CD4-positive, alpha-beta T cell treated with Interleukin-6 at 100 ng/mL for 8 hours (primary cell): ENCODE measurements at places on chromosomes 2 and 18.

GRCh38 chr2:85188852-85189251 lies 55.7 kb downstream of the TCF7L1 start:
- no peak for DNase-seq

GRCh38 chr18:79320216-79320850 lies 75.4 kb upstream of the NFATC1 start:
- DNase-seq, result no peak

GRCh38 chr2:54871457-54872107 lies 148.1 kb downstream of the EML6 start:
- no peak for DNase-seq

DNA sequence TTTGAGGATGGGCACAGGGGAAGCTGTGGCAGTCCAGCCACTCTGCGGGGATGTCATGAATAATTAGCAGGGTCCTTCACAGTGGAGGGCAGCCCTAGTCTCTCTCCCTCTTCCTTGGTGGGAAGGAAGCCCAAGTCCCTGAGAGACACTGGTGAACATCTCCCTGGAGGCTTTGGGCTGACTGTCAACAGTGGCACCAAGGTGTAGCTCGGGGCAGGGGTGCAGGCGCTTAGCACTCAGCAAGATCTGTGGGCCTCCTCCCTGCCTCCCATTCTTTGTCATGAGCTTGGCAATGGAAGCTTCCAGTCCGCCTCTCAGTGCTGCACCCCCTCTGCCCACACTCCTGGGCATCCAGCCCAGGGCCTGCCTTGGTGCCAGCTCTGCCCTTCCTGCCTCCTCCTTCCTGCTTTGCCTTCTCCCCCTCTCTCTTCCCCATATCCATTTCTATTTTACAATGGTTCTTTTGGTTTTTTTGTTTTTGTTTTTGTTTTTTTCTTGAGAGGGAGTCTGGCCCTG lies 59.4 kb downstream of the STEAP3 start:
- no peak for DNase-seq

DNA sequence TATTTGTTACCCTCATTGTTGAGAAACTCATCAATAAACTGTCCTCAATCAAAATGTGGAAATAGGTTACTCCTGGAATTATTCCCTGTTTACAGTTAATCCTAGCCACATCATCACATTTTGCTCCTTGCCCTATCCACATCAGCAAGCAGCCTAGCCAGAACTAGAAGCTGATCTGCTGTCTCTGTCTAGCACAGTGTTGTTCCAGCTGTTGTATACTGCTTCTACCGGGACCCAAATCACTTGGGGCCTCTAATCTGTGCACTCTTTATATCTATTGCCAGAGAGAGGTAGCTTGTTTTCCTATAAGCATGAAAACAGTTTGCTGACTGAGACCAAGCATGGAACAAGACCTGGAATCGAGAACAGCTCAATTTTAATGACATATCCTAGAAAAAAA lies 196.2 kb upstream of the SP5 start:
- DNase-seq, result no peak

GRCh38 chr2:176589287-176589686 lies 320.0 kb downstream of the MTX2 start:
- no peak for DNase-seq

- no peak for DNase-seq
Measured at GRCh38 chr18:50675043-50675442, 115.2 kb downstream of the MAPK4 start.

GRCh38 chr2:109611467-109612095 lies 2.2 kb downstream of the SEPTIN10 start:
- no peak for DNase-seq

- DNase-seq, result no peak
Measured at GRCh38 chr2:195662138-195662537, 5.1 kb downstream of the SLC39A10 start.

- DNase-seq, result no peak
Measured at GRCh38 chr2:142572346-142573132, 304.9 kb upstream of the KYNU start.

GRCh38 chr2:43039376-43040080 lies 186.9 kb downstream of the ZFP36L2 start:
- DNase-seq, result no peak

DNA sequence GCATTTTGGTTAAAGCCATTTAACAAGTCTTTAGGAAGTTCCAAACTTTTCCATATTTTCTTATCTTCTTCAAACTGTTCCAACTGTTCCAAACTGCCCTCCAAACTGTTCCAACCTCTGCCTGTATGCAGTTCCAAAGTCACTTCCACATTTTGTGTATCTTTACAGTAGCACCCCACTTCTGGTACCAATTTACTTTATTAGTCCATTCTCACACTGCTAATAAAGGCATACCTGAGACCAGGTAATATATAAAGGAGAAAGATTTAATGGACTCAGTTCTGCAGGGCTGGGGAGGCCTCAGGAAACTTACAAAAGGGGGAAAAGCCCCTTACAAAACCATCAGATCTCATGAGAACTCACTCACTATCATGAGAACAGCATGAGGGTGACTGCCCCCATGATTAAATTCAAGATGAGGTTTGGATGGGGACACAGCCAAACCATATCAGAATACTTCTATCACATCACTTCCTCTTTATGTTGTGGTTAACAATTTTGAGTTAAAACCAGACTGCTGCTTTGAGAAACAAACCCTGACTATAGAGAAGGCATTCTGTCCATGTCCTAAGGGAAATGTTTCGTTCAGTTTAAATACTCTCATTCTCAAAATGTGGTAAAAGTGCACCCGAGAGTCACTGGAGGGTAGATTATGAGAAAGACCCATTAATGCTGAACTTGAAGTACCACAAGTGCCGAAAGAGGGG lies 11.0 kb downstream of the IL18R1 start:
- peak; percentile 15 for DNase-seq

- no peak for DNase-seq
Measured at GRCh38 chr2:102159295-102159694, 16.7 kb downstream of the IL1R1 start.

DNA sequence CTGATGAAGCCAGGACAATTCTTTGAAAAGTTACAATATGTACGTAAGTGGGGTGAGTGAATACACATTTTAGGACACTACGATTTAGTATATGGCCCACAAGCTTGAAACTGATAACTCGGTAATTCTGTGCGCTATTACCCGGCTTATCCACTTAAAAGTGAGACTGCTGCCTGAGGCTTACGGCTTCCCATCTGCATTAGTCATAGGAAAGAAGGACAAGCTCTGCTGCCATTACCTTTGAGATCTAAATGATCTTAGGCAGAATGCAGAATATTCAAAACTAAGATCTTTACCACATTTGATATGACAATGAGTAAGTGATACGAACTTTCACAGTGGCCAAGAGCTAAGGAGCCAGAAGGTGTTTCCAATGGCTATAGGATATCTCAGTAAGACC lies 133.3 kb downstream of the GAREM1 start:
- DNase-seq, result no peak

- DNase-seq, result no peak
Measured at GRCh38 chr18:37487400-37487867, 78.2 kb downstream of the CELF4 start.

DNA sequence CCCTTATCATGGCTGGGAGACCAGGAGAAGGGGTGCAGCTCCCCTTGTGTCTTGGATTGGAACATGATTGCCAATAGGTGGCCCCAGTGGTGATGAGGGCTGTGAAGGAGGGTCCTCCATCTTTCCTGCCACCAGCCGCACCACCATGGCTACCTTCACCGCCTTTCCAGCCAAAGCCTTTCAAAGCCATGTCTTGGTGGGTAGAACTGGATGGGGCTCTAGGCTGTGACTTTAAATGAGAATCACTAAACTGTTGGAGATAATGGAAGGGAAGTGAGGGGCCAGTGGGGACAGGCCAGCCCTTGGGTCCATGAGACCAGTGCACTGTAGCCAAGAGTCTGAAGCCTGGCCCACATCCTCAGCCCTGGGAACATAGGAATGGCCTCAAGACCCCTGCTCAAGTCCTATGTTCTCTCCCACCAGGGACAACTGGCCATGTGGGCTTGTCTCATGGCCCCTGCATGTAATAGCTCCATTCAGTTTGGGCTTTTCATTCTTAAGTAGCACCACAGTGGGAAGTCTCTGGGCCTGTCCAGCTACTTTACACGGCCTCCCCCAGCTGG lies 345.7 kb downstream of the DYSF start:
- DNase-seq, result no peak

- no peak for DNase-seq
Measured at GRCh38 chr2:12857891-12858290, 141.2 kb downstream of the TRIB2 start.

DNA sequence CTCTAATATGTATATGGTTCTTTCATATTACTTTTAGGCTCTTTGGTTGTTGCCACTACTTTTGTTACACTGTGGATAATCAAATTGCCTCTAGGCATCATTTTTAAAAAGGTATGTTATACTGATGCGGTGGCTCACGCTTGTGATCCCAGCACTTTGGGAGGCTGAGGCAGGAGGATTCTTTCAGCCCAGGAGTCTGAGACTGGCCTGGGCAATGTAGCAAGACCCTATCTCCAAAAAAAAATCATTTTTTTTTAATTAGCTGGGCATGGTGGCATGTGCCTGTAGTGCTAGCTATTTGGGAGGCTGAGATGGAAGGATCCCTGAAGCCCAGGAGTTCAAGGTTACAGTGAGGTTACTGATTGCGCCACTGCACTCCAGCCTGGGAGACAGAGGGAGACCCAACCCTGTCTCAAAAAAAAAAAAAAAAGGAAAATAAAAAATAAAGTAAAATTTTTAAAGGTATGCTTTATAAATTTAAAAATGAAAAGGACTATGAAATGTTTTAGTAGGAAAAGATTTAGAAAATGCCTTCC lies 48.1 kb upstream of the DYNC2LI1 start:
- no peak for DNase-seq

DNA sequence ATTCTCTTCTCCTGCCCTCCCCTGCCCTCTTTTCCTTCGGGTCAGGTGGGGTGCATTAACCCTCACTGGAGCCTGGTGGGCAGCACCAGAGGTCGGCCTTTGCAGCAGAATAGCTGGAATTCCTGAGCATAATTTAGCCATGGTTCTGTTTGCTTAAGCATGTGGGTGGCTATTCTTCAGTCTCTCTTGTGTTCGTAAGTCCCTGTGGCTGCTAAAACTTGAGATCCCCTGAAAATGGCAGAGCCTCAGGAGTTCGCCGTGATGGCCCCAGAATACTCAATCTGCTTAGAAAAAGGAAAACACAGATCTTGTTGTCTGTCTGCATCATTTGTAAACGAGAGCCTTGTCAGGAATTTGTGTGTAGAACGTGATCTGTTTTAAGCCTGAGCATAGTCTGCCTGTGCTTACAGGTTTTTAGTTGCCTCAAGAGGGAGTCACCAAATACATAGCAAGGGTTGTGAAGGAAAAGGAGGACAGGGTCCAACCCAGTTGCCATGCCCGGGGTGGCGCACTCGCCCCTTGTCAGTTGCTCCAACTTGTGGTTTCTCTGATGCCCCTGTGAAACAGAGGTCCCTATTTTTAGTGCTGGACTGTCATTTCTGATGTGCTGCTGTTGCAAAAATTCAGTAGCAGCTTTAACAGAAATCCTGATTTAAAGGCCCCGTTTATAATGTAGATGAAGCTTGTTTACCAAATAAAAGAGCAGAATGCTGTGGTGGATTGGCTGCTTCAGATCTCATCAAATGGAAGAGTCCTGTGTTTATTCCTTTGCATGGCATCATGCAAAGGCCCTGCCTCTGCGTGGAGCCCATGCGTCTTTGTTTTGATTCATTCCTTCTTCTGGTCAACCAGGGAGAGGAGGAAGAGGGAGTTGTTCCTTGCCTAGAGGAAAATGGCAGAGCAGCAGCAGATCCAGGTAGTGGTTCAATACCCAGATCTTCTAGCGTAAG lies 74.8 kb downstream of the WDSUB1 start:
- DNase-seq, result no peak

DNA sequence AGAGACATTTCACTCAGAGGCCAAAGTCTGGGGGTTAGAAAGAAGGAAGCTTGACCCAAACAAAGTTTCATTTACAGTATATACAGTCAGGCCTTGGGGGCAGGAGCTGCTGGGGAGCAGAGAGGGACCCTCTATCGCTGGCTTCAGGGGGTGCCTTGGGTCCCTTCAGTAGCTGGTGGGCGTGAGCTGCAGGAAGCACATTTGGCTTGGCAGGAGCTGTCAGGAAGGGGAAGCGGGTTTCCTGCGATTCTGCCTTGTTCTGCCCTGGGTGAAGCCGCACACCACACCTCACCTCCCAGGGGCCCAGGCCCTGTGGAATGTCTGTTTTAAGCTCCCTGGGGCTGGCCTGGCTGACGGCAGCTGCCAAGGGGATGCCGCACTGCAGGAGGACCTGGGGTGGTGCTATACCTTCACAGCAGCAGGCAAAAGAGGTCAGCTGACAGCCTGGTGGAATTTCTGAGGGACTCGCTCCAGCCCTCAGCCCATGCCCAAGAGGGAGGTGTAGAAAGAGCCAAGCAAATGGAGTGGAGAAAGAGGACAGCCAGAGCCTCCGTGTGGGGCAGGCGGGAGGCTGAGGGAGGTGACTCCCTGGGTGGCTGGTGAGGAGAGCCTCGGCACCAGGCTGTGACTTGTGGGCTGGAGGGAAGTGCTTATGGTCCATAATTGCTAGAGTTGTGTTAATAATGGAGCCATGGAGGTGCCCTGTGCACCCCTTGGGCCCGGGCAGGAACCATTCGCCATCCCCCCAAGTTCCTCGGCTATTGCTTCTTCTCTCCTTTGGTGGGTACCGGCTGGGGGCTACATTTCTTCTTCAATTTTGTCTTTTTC lies 43.9 kb downstream of the PSD4 start:
- no peak for DNase-seq

GRCh38 chr2:192615105-192615504 lies 420.4 kb upstream of the TMEFF2 start:
- DNase-seq, result no peak

DNA sequence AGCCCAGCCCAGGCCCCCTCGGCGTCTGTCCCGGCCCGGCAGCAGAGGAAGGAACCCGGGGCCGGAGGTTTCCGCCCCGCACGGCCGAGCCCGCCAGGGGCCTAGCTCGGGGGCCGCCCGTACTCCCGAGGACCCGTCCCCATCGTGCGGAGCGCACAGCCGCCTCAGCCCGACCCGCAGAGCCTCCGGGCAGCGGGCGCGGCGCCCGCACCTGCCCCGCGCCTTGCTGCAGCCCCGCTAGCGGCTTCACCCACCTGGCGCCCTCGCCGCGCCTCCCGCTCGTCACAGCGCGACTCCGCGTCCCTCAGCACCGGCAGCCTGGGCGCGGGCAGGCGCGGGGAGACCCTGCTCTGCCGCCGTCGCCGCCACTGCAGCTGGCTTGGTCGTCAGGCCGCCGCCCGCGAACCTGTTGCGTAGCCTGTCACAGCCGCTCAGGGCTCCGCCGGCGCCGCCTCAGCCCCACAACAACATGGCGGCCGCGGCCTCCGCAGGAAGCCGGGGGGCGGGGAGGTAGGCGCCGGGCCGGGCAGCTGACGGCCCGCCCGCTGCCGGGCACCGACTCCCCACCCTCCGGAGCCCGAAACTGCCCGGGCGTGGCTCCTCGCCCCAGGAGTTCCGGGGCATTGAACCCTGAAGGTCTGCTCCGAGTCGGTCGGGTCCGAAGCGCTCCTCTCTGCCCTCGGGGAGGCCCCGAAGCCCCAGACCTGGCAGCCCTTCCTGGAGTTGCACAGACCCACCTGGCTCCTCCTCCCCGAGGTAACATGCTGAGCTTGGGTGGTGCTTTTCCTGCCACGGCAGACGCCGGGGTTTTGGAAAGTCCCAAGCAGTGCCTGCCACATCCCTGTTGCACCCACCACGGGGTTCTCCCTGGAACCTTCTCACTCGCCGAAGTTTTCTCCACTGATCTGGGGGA lies at the start of gene ITSN2:
TSS of gene ITSN2 (minus strand) at position 487 of the 913 bp plus-strand sequence. CDS start 32,454 bp downstream, outside the sequence.
- peak; percentile 73 for DNase-seq
